ENCODE measurements at places on chromosomes 1 and 21.
A peak's percentile ranks its signal among the peaks of the same experiment; 100 is the strongest.

DNA sequence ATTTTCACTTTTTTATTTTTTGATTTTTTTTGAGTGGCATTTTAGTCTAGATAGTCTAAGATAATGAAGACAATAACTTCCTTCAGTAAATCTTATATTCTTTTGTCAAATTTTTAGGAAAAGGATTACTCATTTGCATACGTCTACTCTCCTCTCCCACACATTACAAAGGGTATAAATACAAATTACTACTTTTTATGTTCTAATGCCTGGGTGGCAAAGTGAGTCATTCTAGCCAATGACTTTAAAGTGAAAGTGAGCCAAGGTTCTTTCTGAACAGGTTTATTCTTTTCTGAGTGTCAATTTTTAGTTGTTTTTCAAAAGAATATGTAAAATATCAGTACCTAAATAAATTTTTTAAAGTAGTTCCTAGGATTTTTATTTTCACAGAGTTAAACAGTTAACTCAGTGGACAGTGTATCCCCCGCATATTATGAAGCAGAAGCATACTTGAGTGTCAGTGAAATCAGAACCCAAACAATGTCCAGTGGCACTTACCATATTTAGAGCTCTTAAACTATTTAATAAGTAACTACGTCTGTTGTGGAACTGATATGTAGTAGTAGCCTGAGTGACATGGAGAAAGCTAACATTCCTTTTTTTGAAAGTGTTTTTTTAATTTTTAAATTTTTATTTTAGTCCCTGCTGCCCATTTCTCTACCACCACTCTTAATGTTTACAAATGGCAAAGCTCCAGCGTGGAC, 141.7 kb downstream of the PHTF1 start:
- no peak for DNase-seq

GRCh38 chr1:36406440-36406839, 8.7 kb upstream of the LSM10 start:
- no peak for DNase-seq

- DNase-seq, result no peak
Observed at GRCh38 chr1:28449904-28450303, 55.9 kb upstream of the RCC1 start.

DNA sequence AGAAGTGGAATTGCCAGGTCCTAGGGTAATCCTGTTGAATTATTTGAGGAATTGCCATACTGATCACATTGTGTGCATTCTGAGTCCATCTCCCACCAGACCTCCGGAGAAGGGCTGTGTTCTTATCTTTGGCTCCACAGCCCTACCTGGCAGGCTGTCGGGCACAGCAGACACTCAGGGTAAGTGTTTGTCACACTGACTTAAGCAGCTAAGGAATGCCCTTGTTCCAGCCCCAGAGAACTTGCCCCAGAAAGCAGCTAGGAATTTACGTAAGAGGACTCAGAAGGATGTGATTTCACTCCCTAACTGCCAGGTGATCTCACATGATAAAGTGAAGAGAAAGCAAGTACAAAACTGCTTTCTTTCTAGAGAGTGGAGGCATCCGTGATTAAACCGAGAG, 21.0 kb downstream of the VASH2 start:
- no peak for DNase-seq

DNA sequence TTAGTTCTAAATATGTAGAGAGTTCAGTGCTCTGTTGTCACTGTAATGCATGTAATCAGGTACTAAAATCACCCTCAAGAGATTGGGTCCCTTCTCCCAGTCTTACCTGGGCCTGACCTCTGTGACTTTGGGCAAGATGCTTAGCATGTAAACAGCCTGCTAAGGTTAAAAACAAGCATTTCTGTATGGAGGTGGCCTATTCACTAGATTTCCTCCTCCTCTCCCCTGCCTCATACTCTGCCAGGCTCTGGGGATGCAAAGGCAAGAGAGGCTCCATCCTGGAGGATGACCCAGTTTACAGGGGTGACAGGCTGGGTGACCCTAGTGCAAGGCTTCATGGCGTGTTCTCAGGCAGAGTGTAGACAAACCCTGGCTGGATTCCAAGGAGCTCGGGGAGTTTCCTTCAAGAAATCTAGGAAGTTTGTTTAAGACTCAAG, 28.8 kb downstream of the VANGL2 start:
- no peak for DNase-seq

DNA sequence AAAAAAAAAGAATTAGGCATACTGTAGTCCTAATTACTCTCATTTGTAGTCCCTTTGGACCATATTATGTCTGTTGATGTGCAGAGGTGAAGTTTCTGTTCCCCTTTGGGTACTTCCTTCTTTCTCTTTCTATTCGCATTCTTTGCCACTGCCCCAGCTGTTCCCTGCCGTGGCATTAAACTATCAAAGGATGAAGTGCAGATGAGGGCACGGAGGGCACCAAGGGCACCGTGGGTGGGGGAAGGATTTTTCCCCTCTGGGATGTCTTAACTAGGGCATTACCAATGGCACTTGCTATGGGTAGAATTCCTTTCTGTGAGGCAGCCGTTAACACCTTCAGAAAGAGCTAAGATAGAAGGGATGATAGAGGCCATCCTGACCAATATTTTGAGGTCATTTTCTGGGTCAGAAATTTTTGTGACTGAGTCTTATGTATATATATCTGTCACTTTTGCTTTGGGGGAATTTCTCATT, 4.9 kb upstream of the MAPKAPK2 start:
- DNase-seq, result no peak

GRCh38 chr1:176919386-176920378, 244.8 kb downstream of the ASTN1 start:
- DNase-seq, result no peak

GRCh38 chr1:111199881-111200801, at the start of gene DENND2D:
DENND2D (minus strand) TSS chr1:111200646; CDS start chr1:111200459, 187 bp downstream.
- DNase-seq, result no peak

- no peak for DNase-seq
Observed at GRCh38 chr1:85172684-85173337, 28.0 kb downstream of the SYDE2 start.

GRCh38 chr1:37152491-37152890, 118.2 kb upstream of the GRIK3 start:
- no peak for DNase-seq

DNA sequence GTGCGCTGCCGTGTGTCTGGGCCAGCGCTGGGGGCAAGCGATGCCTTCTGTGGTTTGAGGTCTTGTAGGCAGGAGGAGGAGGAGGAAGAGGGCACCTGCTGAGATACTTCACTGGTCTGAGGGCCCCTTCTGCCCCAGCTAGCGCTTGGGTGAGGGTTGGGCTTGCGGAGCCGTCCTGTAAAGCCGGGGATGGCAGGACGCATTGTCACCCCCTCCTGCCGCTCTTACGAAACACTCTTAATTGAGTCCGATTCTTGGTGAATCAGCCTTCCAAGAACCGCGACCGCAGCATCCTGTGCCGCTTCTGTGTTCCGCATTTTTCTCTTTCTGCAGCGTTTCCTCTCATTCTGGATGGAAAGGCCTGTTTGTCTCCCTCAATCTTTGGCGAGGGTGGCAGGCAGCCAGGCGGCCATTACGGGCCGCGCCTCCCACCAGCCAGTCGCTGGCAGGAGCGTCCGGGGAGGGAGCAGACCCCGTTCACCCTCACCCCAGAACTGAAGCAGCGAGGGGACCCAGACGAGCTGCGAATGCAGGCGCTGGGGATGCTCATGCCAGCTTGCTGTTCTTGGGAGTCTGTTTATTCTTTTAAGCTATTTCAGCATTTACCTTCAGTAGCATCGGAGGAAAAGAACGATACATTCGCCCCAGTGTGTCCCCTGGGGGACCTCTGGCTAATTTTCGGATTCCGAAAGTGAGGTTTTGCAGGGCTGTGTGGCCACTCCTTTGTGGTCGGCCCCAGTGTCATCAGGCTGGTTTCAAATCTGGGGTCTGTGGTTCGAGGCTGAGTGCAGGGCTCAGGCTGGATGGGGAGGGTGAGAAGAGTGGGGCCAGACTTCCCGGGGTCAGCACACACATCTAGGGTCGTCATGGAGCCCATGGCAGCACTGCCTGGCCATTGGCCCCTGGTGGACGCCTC, 62.7 kb downstream of the SKI start:
- DNase-seq, result peak; percentile 59

Data from activated gamma-delta T cell (primary cell).